Stimulated activated CD4-positive, alpha-beta T cell treated with anti-CD3 and anti-CD28 coated beads, Interleukin-15, amount 100 ng/mL, for 48 hours (primary cell): ENCODE measurements at places on chromosomes 16 and 17.

- DNase-seq = no peak
Measured at GRCh38 chr17:36495076-36495578, 8.6 kb downstream of the ZNHIT3 start.

GRCh38 chr16:26951950-26952349, 114.8 kb upstream of the C16orf82 start:
- no peak for DNase-seq

- DNase-seq = no peak
Measured at GRCh38 chr16:4019371-4019791, 96.9 kb downstream of the ADCY9 start.

DNA sequence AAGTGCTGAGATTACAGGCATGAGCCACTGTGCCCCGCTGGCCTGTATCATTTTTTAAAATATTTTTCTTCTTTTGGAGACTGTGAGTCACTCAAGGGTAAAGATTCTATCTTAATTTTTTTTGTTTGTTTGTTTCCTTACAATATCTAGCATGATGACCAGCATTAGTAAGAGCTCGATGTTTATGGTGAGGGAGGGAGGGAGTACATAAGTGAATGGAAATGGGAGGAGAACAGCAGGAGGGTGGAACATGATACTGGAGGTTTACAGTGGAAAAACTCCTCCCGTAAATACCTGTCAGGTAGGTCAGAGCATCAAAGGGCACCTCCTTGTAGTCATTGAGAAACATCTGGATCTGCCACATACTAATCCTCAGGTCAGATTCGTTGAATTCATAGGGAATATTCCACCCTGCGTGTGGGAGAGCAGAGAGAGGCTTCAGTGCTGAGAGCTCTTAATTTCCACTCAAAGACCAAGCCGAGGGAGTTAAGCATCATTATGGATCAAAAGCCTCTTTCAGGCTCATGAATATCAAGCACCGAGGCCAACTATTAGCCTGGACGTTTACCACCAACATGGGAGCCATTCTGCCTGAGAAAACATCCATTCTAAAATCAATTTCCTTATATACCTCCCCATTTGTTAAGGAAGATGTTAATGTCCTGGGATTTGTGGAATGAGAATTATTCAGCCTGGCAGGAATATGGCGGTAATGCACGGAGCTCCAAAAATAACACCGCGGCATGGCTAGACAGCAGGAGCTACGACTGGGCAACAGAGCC, 51.8 kb downstream of the LYRM1 start:
- no peak for DNase-seq

DNA sequence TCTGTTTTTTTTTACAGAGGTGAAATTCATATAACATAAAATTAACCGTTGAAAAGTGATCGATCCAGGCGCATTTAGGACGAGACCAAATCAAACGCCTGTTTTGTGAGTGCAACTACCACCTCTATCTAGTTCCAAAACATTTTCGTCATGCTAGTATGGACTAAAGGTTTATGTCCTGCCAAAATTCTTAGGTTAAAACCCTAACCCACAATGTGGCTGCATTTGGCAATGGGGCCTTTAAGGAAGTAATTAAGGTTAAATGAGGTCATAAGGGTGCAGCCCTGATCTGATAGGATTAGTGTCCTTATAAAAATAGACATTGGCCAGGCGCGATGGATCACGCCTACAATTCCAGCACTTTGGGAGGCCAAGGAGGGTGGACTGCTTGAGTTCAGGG, 32.8 kb upstream of the RCVRN start:
- no peak for DNase-seq

GRCh38 chr17:57699751-57700219, 45.3 kb downstream of the CCDC182 start:
- no peak for DNase-seq

DNA sequence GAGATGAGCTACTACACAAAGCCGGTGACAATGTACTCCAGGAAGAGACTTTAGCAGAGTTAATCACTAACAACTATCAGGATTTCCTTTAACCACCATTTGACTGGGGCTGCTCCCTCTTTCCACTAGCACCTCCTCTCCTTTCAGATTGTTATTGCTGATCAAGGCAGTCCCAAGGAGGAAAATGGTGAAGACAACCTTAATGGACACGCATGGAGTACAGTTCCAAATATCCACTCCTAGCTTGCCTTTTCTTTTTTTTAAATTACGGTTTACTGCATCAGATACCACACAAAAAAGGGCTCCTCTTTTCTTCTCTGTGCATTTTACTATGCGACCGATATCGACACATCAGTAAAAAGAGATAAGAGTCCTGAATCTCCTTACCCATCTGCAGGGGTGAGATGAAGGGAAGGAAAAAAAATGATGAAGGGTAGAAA, 30.9 kb downstream of the FAM222B start:
- no peak for DNase-seq

- no peak for DNase-seq
Measured at GRCh38 chr16:89123001-89123830, 29.6 kb downstream of the ACSF3 start.

GRCh38 chr16:72847187-72848027, 200.5 kb downstream of the ZFHX3 start:
- DNase-seq = no peak

- DNase-seq = peak; percentile 28
Measured at GRCh38 chr16:89599451-89599858, 14.0 kb upstream of the DPEP1 start.

- DNase-seq = no peak
Measured at GRCh38 chr16:30144017-30144416, 21.0 kb upstream of the MAPK3 start.

DNA sequence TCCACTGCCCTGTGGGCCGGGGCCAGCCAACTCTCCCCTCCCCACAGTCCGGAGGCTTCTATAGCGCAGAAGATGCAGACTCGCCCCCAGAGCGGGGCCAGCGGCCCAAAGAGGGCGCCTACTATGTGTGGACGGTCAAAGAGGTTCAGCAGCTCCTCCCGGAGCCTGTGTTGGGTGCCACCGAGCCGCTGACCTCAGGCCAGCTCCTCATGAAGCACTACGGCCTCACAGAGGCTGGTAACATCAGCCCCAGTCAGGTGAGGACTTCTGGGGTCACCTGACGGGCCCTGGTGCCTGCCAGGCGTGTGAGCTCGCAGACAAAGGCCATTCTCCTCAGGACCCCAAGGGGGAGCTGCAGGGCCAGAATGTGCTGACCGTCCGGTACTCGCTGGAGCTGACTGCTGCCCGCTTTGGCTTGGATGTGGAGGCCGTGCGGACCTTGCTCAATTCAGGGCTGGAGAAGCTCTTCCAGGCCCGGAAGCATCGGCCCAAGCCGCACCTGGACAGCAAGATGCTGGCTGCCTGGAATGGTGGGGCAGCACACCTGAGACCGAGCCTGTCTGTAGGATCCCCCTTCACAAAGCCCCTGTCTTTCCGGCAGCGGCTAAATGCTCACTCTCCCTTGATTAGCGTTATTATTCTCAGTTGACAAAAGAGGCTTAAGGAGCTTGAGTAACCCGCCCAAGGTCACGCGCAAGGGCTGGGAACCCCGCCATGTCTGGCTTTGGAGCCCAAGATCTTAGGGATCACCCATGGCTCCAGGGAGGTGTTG, 3.9 kb downstream of the SPATA20 start:
- DNase-seq = no peak

GRCh38 chr17:52606098-52606497, 447.6 kb upstream of the CA10 start:
- no peak for DNase-seq

DNA sequence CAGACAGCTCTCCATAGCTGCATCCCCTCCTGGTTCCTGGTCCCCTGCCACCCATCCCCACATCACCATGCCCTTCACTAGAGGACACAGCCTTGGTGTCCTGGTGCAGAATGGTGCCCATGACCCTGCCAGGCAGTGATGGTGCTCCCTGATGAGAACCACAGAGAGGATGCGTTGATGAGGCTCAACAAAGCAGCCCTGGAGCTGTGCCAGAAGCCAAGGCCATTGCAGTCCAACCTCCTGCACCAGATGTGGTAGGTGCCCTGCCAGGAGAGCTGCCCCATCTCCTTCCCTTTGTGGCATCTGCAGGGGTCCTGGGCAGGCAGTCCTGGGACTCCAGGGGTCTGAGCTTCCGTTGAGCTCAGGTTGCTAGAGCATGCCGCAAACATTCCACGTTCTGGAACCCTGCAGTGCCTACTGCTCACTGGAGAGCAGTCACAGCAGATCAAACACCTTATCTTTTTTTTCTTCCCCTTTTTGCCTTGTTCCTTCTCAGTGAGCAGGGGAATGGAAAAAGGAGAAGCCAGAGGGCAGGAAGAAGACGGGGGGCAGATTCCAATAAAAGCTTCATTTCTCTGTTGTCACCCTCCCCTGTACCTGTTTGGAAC, 5.3 kb upstream of the EPN3 start:
- DNase-seq = no peak

- DNase-seq = no peak
Measured at GRCh38 chr17:39096508-39097149, 54.8 kb downstream of the PLXDC1 start.

- DNase-seq = no peak
Measured at GRCh38 chr17:42803074-42803883, 4.6 kb downstream of the CNTD1 start.

DNA sequence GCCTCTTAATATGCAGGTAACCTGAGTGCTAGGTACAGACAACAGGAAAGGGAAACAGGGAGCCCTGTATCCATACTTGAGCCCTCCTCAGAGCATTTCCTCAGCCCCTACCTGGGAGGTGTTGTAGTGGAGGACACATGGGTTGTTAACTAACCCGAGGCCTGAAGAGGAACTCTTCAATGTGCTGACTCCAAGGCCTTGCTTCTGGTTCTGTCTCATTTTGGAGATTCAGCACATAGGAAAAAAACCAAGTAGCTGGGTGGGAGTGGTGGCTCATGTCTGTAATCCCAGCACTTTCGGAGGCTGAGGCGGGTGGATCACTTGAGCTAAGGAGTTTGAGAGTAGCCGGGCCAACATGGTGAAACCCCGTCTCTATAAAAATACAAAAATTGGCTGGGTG, 24.8 kb downstream of the SNX11 start:
- no peak for DNase-seq

GRCh38 chr17:80035937-80036714, at the start of gene CCDC40:
Gene CCDC40, plus strand, starts transcription at chr17:80036642. Its CDS starts 21 bp downstream, at chr17:80036663.
- peak; percentile 45 for DNase-seq

DNA sequence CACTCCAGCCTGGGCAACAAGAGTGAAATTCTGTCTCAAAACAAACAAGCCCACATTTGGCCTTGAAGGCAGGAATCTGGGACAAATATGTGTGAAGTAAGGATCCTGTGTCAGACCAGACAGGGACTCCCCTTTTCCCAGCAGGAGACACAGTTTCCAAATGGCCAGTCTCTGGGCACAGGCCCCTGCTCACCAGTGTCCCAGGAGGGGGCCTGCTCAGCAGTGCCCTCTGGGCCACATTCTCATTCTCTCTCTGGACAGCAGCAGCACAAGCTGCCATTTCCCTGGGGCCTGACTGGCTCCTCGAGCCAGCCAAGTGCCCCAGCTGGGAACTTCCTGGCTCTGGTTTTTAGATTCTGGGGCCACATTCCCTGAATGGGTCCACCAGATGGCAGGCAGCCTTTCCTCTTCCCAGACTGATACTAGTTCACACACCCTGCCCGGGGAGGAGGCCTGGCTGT, 11.7 kb upstream of the MNT start:
- no peak for DNase-seq

DNA sequence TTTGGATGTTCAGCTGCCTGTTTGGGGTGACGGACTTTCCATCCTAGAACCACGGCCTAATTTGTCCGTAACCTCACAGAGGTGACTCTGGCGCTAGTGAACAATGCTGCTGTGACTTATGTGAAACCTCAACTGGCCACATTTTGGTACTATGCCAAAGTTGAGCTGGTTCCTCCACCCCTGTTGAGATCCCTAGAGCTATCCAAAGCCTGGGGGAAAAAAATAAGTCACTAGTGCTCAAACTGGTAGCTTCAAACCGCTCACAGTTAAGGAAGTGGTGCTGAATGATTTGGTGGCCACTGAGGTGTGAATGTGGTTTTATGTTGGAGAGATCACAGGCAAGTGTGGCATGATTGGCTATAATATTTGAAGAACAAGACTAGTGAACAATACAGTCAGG, 11.3 kb upstream of the TUBG2 start:
- no peak for DNase-seq

DNA sequence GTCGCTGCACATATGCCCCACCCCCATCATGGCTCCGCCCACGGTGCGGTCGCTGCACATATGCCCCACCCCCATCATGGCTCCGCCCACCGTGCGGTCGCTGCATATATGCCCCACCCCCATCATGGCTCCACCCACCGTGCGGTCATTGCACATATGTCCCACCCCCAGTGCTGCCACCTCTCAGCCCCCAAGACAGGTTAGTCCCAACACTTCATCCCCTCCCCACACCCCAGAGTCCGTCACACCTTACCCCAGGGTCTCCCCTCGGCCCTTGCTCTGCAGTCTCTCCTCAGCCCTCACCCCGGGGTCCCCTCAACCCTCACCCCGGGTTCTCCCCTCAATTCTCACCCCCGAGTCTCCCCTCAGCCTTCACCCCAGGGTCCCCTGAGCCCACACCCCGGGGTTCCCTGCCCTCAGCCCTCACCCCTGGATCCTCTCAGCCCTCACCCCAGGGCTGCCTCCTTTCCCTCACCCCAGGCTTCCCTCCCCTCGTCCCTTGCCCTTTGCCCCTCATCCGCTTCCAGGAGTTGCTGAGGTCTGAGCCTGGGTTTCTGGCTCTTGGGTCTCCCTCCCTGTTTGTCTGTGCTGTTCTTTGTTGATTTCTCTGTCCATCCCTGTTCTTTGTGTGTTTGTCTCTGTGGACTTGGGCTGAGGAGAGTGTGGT, 25.6 kb downstream of the TPSG1 start:
- no peak for DNase-seq

DNA sequence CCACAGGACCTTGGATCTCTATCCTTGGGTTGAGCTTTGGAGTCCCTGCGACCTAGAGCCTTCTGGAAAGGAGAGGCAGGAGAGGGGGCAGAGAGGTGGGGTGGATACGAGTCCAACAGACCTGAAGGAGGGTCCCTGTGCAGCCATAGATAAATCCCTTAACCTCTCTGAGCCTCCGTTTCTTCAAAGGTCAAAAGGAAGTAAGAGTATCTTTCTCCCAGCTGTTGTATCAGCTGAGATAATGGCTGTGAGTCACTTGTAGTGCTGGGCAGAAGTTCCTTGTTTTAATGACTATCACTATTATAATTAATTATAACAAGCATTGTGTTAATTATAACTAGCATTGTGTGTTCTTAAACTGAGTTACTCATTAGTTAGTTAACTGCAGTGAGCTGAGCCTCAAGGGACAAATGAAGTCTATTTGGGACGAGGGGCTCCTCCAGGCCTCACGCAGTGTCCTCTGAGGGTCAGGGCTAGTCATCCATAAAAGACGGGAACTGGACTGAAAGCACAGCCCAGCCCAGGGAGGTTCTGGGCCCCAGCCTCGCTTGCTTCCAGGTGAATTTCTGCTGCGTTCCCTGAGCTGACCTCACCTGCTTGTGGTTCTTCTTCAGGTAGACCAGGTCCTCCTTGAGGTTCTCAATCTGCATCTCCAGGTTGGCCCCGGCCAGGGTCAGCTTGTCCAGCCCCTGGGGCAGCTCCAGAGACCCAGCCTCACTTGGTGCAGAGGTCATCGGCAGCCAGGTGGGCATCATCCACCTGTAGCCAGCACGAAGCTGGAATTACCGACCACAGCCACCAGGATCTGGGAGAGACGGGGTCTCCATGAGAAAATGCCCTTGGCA, 5.7 kb upstream of the KRT17 start:
- DNase-seq = no peak

- DNase-seq = no peak
Measured at GRCh38 chr17:73586275-73586832, 57.9 kb downstream of the SDK2 start.

GRCh38 chr17:75019710-75020109, 7.2 kb downstream of the MRPL58 start:
- no peak for DNase-seq
